ENCODE measurements at places on chromosomes 4 and X.

- DNase-seq, result no peak
These were observed 70.6 kb downstream of the AR start for GRCh38 chrX:67614423-67614822.

GRCh38 chr4:189912170-189912569, 28.5 kb upstream of the FRG1 start:
- DNase-seq, result no peak

DNA sequence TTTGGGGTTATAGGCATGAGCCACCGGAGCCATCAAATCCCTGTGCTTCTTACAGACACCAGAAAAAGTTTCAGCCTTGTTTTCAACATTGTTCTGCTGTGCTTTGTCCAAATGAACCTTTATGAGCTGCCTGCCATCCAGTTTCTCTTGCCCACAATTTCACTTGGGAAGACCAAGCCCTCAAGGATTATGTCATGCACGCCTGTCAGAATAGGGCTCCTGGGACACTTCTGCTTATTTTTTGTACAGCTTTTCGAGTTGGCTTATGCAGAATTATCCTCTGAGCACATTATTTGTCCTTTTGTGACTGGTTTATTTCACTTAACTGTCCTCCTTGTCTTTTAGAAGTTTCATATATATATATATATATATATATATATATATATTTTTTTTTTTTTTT, 16.2 kb downstream of the UBE2K start:
- DNase-seq, result no peak

- DNase-seq, result no peak
These were observed 649.6 kb upstream of the DIPK2B start for GRCh38 chrX:45850197-45850774.

GRCh38 chrX:50456712-50457484, 13.7 kb downstream of the DGKK start:
- DNase-seq, result no peak

GRCh38 chr4:78293821-78294301, 236.7 kb downstream of the FRAS1 start:
- no peak for DNase-seq

GRCh38 chrX:1246816-1247215, 21.8 kb upstream of the CSF2RA start:
- no peak for DNase-seq

- DNase-seq, result no peak
These were observed 9.0 kb upstream of the SLC26A1 start for GRCh38 chr4:1002131-1002630.

GRCh38 chr4:103422467-103423219, 224.5 kb upstream of the CENPE start:
- no peak for DNase-seq

GRCh38 chr4:54318904-54319303, 89.8 kb downstream of the PDGFRA start:
- DNase-seq, result no peak

GRCh38 chr4:8539661-8540060, 40.5 kb upstream of the GPR78 start:
- DNase-seq, result no peak

GRCh38 chrX:30904632-30905031, 15.6 kb upstream of the TAB3 start:
- DNase-seq, result no peak

DNA sequence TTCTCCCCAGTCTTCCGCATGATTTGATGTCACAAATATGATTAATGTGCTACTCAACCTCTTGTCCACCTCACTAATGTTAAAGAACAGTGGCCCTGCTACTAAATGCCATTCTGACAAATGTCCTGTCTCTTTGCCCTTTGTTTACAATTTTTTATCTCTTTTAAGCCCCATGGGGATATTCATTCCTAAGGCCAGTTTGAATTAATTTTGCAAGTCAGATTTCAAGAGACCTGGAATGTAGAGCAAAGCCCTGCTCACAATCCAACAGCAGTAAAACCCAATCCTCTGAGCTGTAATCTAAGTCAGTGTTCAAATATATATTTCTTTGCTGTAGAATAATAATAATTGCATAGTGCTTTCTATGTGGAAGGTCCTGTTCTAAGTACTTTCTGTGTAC, 81.2 kb downstream of the LDB2 start:
- no peak for DNase-seq

- DNase-seq, result no peak
These were observed 154.5 kb downstream of the GASK1B start for GRCh38 chr4:158018221-158018830.

DNA sequence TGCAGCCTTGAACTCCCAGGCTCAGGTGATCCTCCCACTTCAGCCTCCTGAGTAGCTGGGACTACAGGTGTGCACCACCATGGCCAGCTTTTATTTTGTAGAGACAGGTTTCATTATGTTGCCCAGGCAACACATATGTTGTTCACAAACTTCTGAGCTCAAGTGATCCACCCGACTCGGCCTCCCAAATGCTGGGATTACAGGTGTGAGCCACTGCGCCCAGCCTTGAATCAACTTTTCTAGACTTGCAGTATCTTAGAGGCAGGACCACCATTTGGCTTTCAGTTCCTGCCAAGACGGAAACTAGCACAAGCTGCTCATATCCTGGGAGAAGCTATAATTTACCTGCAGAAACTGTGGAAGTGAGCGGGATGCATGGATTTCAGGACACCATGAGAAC, 19.9 kb downstream of the NAT8L start:
- DNase-seq, result no peak

- DNase-seq, result no peak
These were observed 159.8 kb downstream of the DHRSX start for GRCh38 chrX:2340991-2341390.

DNA sequence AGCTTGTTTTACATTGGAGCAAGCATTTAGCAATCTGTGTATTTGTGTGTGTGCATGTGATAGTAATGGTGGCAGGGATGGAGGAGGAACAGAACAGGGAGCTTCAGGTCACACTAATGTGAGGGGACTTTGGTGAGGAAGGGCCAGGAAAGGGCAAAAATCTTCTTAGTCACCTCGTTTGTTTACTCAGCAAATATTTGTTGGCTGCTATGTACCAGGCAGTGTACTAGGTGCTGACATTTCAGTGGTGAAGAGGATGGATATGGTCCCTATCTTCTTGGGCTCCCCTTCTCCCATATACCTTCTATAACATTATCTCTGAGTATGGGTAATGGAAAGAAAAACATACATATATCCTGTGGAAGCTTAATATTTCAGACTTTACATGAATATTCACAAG, 48.5 kb upstream of the HDAC8 start:
- DNase-seq, result no peak

- no peak for DNase-seq
These were observed 5.9 kb upstream of the FAM184B start for GRCh38 chr4:17787315-17787714.

GRCh38 chrX:16125520-16126149, 2.3 kb downstream of the GRPR start:
- DNase-seq, result no peak
